ENCODE measurements at places on chromosomes 2 and 18.

- DNase-seq: no peak
Measured at GRCh38 chr2:15220603-15221002, 340.5 kb downstream of the NBAS start.

DNA sequence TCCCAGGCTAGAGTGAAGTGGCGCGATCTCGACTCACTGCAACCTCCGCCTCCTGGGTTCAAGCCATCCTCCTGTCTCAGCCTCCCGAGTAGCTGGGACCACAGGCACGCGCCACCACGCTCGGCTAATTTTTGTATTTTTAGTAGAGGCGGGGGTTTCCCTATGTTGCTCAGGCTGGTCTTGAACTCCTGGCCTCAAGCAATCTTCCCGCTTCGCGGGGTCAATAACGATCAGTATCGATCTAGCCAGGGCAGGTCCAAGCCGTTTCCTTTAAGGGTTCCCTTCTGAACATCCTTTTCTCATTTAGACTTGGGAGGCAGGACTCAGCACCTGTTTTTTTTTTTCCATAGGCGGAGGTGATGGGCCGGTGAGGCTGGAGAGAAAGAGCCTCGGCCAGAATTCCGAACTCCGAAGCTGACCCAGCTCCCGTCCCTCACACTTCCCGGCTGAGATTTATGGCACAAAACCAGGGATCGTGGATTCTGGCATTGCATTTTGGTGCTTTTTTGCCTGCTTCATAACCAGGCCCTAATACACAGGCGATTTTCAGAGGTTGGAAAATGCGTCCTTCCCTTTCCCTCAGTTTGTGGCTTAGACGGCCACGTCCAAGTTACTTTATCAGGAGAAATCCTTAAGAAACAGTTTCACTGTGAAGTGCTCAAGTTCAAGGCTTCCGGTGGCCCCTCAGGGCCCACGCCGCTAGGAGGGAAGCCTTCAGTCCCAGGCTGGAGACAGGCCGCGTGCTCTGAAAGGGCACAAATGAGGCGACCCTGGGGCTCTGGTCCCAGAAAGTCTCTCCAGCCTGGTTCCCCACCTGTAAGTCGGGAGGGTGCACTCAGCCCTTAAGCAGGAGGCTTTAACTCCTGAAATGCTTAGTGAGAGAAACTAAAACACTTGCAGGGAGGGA is 998 bp upstream of the SLC66A3 start:
- no peak for DNase-seq

- DNase-seq: no peak
Measured at GRCh38 chr2:221958224-221958623, 340.6 kb downstream of the PAX3 start.

- DNase-seq: no peak
Measured at GRCh38 chr2:22897428-22897827, 487.6 kb upstream of the KLHL29 start.

DNA sequence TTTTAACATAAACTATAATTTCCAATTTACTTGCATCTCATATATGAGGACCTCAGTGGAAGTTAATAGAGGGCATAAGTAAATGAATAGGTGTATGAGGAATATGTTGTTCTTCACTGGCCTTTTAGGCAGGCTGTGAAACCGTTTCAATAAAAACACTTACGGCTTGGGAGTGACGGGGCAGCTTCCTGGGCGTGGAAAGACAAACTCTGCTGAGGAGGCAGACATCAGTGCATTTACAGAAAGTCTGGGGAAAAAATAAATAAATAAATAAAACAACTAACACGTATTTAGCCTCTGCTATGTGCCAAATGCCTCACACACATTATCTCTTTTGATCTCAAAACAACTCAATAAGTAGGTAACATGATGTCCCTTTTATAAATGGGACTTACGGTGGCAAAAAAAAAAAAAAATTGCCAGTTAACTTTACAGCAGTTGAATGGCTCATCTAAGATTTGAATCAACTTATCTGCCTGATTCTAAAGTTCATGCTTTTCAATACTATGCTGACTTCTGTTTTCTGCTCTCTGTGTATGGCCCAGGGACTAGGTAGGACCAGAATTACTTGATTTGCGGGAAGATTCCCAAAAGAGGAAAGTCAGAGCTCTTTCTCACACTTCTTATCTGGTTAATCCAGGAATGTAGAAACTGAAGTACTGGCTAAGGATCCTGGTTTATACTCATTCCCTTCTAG is 77.5 kb upstream of the LRATD1 start:
- DNase-seq: no peak

GRCh38 chr2:204129591-204130294 is 193.2 kb downstream of the ICOS start:
- DNase-seq: no peak

GRCh38 chr2:24734741-24735140 is 58.5 kb downstream of the PTRHD1 start:
- no peak for DNase-seq

DNA sequence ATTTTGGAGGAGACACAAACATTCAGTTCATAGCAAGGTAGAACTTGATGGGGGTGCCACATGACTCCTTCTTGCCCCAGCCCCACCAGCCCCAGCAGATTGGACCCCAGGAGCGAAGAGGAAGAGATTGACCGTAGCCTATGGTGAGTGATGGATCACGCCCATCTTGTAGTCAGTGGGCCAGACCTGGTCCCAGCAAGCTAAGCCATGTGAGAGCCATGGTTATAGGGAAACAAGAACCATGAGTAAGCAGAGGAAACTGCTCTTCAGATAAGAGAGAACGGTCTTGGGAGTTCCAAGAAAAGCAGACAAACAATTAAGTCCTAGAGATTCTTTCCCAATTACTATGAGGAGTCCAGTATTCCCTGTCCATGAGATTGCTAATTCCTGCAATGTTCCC is 4.6 kb upstream of the TCF4 start:
- no peak for DNase-seq

GRCh38 chr2:135050684-135051083 is 1.4 kb upstream of the RAB3GAP1 start:
- no peak for DNase-seq

GRCh38 chr2:10826625-10827024 is 14.0 kb upstream of the PDIA6 start:
- DNase-seq: no peak

GRCh38 chr2:95323347-95324155 is 26.4 kb downstream of the KCNIP3 start:
- DNase-seq: peak; percentile 36

GRCh38 chr2:219595256-219595655 is 2.4 kb upstream of the STK11IP start:
- no peak for DNase-seq

- no peak for DNase-seq
Measured at GRCh38 chr2:168030862-168031624, 216.4 kb downstream of the STK39 start.

GRCh38 chr2:28340312-28341202 is 52.1 kb upstream of the FOSL2 start:
- DNase-seq: no peak

DNA sequence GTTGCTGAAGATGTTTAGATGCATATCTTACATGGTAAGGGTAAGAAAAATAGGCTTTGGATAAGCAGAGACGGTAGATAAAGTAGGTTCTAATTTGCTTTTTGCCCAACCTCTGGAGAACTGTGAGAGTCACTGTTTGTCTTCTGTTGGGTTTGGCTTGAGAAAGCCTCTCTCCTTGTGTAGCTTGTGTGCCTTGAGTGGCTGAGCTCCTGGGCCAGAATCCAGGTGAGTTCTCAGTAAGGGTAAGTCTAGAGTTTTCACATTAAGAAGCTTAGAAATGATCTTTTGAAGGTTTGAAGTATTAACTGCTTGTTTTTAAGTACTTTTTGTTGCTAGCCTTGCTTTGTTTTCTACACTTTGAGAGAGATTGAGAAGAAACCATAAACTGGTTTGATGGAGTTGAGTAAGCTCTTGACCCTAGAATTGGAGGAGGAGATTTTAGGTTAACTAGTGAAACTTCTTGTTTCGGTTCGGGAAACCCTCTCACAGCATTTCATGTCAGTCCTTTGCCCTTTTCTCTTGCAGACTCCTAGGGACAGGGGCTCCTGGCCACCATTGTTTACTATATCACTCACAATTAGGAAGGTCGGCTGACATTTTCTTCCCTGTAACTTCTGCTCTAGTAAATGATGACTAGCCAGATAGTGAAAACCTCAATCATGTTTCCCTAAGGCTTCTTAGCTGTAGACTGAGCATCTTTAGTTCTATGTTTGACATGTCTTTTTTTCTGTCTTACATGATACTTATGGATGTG is 26.0 kb downstream of the MAP4K4 start:
- DNase-seq: no peak

GRCh38 chr2:99572373-99573164 is 82.8 kb upstream of the REV1 start:
- DNase-seq: no peak

DNA sequence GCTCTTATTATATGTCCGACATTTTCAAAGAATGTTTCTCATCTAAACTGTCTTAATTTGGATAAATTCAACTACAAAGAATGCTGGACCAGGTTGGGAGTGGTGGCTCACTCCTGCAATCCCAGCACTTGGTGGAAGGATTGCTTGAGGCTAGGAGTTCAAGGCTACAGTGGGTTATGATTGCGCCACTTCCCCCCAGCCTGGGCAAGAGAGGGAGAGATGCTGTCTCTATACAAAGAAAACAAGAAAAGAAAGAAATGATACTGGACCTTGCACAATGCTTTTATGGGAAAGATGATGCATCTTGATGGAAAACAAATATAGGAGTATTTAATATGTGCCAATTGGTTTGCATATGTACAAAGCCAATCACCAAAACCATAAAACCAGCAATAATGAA is 296.7 kb downstream of the LPIN1 start:
- no peak for DNase-seq

- no peak for DNase-seq
Measured at GRCh38 chr18:68060871-68061270, 544.4 kb upstream of the DSEL start.

- DNase-seq: no peak
Measured at GRCh38 chr18:11002796-11003195, 146.6 kb downstream of the PIEZO2 start.

DNA sequence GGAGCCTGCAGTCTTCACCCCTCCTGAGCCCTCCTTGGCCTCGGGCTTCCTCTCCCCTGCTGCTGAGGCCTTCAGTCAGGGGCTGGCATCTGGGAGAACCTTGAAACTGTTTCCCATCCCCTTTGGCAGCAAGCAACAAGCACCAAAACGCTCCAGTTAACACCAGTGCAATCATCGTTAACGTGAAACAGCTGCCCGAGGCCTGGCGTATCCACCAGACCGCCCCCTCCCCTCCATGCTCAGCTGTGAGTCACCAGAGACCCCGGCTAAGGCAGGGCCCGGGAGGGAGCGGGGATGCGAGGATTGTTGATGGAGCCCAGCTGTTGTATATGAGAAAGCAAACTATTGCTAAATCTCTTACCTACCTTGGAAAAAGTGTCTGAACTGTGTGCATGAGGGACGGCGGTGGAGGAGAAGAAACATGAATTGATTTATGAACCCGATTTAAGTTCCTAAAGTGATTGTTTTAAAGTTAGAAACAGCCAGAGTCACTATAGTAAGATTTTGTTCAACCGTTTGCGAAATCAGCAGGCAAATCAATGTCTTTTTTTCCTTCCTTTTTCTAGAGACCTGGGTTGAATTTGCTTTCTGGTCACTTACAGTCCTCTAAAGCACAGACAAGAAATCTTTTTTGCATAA is 5.2 kb downstream of the ZFP36L2 start:
- DNase-seq: no peak

DNA sequence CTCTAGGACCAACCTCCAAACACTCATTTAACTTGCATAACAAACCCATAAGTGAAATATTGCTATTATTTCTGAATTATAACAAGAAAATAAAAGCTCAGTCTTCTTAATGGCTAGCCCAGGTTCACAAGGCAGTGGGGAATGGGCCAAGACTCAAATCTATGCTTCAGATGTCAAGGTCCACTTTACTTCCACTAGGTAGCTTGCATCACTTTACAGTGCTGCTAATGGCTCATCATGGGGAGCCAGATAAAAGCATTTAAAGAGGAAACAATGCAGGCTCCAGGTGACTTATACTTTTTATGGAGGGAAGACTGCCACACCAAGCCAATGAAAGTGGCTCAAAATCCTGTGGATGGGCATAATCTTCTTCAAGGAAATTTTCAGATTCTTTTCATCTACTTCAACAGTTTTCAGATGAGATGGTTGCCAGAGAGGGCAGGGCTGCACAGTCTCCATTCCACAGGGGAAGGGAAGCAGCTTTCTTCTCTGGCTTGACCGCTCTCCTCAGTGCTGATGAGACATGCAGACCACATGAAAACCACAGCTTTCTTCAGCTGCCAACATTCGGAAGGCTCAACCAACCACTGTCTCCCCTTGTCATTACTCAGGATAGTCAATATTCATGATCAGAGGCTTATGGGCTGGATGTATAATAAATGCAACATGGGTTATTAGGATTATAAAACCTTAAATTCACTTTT is 361.9 kb upstream of the MEX3C start:
- no peak for DNase-seq

DNA sequence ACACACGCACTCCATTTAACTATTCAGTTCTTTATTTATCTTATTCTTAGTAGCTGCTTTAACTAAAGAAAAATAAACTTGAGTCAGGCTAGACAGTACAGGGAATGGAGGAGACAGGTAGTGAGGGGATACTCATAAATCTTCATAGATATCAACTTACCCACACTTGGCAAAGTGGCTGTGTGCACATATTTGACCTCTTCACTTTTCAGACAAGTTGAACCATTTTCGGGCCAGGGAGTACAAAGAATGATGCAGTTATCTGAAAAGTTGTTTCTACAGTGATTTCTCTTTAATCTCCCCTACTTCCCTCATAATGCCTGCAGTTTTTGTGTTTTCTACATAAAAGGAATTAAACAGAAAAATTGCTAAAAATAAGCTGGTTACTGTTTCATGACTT is 307.5 kb downstream of the GULP1 start:
- no peak for DNase-seq

GRCh38 chr2:224104668-224105386 is 65.7 kb upstream of the SERPINE2 start:
- no peak for DNase-seq

- no peak for DNase-seq
Measured at GRCh38 chr2:140154706-140155105, 1374.5 kb upstream of the NXPH2 start.

DNA sequence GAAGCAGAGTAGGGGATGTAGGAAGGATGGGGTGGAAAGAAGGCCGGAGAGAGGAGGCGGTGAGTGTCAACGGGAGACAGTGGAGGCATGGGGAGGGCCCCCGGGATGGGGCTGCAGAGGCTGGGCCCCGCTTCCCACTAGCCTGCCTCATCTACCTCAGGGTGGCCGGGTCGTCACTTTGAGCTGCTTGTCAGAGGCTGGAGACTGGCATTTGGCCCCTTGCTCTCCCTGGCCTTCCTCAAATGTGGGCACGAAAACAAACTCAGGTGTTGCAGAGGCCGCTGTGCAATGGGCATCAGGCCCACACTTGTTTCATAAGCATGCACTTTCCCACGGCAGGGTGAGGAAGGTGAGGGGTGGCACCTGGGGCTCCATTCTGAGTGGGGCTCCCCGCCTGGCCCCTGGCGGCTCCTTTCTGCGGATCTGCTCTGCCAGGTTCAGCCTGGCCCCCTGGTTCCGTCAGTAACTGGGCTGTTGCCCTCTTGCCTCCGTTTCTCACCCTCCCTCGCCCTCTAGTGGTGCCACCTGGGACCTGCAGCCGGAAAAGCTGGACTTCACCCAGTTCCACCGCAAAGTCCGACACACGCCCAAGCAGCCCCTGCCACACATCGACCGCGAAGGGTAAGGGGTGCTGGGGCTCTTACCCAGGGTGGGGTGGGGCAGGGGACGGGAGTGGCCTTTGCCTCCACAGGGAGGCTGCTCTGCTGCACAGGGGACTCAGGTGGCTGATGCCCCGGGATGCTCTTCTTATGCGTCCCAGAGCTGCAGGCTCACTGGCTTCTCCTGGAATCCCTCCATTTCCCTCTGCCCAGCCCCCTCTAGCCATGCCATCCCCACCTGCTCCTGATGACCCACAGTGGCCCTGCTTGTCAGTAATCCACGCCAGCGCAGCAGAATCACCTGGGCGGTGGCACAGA is 125.4 kb downstream of the CTIF start:
- DNase-seq: no peak

Data from NCI-H187 (cell line).